Cerebellar nuclear complex (tissue), 1 donor: ENCODE measurements at places on chromosomes 7 and 10.

DNA sequence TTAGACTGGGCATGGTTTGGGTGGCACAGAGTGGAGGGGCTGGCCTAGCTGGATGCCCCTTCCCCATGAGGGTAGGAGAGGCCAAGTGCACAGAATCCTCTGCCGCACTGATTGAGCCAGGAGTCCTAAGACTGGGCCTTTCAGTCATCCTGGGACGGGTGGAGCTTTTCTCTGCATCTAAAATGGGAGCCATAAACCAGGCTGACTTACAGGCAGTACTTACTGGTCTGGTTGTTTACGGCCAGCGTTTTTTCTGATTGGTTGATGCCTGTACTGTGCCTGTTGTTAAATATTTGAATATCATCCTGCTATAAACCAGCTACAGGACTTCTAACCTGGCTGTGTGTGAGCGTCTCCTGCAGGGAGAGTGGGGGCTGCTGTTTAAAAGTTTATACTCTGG, 107.8 kb downstream of the CDH23 start:
- DNase-seq = no peak

DNA sequence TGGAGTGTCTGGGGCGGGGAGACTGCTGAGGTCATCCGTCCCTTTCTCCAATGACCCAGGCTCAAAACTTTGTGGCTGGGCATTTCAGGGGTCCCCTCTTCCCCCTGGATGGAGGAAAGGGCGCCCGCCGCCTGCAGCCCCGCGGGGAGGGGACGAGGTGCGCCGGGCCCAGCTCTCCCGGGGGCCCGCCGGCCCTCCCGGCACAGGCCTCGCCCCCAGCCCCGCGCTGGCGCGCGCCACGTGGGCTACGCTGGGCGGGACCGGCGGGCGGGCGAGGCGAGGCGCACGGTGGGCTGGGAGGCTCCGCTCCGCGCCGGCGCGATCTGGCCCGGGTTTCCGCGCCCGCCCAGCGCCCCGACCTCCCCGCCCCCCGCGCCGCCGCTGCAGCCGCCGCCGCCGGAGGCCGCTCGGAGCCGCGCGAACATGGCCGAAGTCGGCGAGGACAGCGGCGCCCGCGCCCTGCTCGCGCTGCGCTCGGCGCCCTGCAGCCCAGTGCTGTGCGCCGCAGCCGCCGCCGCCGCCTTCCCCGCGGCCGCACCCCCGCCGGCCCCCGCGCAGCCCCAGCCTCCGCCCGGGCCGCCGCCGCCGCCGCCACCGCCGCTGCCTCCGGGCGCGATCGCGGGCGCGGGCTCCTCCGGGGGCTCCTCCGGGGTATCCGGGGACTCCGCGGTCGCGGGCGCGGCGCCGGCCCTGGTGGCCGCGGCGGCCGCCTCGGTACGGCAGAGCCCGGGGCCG, at the start of gene FOXK1:
Gene FOXK1, plus strand, starts transcription at position 410 of the 735 bp plus-strand sequence. Its CDS starts 14 bp downstream, at position 424.
- no peak for DNase-seq

- DNase-seq = no peak
Observed at GRCh38 chr10:104744052-104744451, 103.0 kb downstream of the SORCS3 start.

- no peak for DNase-seq
Observed at GRCh38 chr7:57646219-57646900, 196.4 kb downstream of the ZNF716 start.

DNA sequence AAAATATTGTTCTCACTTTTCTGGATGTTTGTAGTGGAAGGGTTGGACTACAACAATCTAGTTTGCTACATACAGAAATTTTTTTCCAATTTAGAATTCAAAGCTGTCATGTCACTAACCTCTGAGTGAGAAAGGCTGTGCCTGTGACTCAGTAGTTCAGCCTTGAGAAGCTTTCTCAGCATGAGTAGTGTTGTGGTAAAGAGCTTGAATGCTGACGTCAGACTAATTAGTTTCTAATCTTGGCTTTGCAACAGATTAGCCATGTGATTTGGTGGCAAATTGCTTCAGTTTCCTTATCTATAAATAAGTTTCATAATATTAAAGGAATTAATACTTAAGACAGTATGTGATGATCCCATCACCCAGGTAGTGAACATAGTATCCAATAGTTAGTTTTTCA, 83.8 kb downstream of the ABCA13 start:
- DNase-seq = no peak
